Activated B cell treated with CpG ODN at 0.5 μM for 24 hours (primary cell): ENCODE measurements at places on chromosomes 1 and 21.

DNA sequence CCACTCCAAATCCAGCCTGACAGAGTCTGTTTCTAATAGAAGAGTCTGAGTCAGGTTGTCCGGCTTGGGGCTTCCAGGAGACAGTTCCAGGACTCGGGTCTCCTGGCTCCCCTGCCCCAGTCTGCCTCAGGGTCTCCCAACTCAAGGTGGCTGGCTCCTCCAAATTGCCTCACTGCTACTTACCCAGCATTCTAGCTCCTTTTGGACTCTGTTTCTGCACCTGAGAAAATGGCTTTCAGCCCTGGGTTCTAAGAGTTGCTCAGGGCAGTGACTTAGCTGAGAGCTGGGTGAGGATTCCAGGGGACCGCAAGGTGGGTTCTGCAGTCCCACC is 5.5 kb upstream of the IGFN1 start:
- no peak for DNase-seq

- no peak for DNase-seq
Observed at GRCh38 chr1:66349242-66349641, 184.7 kb upstream of the SGIP1 start.

GRCh38 chr1:207280706-207281105 is 40.8 kb upstream of the CD55 start:
- DNase-seq, result no peak

DNA sequence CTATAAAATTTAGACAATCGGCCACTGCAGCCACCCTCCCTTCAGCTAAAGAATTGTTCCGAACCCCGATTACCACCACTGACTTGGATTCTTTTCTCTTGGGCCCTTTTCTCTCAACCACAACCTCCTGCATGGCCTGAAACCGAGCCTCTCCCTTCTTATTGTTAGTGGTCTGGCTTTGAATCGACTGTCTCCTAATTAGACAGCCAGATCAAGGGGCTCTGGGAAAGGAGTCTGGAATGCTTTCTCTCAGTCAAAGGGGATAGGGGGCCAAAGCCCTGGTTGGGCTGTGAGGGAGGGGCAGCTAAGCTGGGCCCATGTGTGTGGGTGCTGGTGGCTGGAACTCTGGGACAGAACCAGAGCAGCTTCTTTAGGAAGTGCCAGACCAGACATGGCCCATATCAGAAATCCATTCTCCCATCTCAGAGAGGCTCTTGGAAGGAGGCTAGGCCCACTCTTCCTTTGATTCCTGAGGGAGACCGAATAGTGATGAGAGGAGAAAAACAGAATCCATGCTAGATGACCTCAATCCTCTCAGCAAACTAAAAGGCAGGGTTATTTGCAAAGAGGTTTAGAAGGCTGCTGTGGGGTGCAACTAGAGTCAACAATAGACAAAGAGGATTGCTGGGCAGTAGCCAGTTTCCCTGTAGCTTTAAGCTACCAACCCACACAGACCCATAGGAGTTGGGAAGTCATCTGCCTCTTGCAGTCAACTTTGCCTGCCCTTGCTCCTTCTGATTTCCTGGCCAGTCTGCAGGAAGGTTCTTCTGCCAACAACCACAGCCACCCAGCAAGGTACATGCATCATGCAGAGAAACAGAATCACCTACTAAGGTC is 117.6 kb downstream of the AK5 start:
- no peak for DNase-seq

DNA sequence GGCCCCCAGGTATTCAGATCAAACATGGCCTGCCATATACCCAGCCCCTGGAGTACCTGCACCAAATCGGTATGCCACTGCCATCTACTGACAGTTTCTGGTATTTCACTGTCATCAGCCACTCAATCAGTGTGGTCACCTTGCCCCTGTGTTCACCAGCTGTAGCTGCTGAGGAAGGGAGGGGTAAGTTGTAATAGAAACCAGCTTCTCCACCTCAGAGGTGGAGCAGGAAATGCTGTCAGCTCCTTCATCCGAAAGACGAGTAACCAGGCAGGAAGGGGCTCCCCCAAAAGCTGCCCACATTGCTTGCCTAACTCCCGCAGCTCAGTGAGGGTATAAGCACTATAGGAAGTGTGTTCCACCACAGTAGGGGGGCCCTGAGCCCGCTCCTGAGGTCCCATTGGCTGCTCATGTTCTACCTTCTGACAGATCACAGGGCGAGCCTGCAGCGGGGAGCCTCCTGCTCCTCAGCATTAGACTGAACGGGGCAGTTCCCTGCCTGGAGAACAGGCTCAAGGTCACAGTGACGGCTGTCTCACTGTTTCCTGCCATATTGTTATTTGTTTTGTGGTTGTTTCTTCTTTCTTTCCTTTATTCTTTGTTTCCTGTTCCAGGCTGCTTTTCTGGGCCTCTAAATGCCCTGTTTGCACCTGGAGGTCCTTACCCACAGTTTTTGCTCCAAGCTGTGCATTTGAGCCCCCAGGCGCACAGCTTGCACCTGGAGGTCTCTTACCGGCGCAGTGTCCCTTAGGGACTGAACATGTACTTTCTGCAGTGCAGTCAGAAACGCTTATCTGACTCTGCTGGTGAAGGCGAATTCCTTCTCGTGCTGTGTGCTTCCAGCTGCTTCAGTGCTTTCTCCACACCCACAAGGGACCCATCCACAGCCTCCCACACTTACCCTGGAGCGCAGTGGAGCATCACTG is 1638.3 kb downstream of the MRPL39 start:
- peak; percentile 51 for DNase-seq

DNA sequence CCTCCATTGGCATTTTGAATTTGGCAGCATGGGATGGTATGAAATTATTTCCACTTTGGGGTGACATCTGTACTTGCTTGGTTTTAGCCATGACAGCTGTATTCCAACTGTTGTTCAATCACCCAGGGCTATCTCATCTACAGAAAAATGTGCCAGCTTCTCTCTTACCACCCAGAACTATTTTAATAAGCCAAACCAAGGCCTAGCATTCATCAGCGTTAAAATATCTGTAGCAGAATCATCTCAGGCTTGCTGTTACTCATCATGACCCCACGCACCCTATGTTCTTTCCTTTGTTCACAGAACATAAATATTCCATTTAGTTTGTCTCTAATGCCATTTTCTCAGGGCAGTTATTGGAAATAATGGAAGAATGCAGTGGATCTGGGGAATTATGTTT is 49.8 kb downstream of the GIPC2 start:
- no peak for DNase-seq

GRCh38 chr1:2916706-2917105 is 104.6 kb upstream of the ACTRT2 start:
- no peak for DNase-seq

DNA sequence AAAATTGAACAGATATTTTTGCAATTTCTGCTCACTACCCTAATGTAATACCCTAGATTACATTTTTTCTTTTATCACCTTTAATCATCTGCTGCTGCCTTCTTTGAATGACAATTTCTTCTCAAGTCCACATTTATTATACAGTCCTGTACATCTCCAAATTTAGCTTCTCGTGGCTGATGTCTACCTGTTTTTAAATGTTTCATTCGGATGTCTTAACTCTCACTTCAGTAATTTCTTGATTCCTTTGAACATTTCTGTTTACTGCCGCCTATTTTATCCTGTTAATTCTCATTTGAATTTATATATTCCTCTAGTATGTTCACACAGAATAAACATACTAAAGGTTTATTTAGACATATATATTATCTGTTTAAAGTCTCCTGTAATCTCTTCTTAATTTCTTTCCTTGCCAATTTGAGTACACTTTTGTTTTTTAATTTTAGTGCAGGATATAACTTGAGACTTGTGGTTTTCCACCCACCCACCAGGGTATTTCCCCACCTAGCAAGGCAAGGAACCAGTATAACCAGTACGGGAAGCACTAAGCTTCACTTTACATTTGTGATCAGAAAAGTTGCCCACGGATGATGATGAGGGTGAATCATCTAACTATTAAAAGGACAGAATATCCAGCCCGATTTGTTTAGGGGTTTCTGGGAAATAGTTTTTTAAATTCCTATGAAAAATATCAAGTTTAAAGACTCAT is 12.7 kb downstream of the INSL5 start:
- DNase-seq, result no peak

DNA sequence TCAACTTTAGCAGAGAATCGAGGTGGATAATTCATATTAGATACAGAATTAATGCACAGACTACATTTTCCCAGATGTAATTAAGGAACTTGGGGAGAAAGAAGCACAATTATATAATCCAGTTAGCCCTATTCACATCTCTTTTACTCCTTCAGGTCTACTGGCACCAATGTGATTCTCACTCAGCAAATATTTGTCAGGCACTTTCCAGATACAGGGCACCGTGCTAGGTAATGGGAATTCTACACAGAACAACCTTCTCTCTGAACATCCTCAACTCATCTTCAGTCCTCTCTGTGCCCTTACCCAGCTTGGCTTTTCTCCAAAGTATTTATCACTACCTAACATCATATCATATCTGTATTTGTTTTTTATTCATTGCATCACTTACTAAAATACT is 15.6 kb upstream of the PROX1 start:
- DNase-seq, result no peak

DNA sequence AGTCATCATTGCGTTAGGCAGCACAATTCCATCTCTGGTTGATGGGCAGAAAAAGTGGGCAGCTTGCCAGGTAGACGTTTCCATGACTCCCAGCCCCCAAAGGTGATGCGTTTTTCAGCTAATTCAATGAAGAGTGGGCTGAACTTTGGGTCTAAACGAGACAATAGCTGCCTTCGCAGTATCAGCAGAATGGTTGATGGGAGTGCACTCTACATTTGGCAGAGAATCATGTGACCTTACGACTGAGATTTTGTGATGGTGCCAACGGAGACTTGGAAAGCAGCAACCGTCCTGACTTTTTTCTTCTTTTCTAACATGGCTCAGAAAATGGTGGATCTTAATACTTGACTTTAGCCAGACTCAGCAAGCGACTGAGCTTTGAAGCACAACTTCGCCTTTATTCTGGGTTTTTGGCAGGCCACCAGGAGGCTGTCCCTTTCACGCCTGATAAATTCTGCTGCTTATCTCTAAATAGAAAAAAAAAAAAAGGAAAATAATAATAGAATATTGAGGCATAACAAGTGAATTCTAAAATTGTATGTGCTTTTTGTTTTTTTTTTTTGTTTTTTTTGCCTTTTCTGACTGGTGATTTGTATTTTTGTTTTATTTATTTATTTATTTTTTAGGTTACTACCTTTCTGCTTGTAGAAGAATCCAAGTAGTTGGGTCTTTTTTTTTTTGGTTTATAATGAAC is 804.8 kb downstream of the USP25 start:
- no peak for DNase-seq

DNA sequence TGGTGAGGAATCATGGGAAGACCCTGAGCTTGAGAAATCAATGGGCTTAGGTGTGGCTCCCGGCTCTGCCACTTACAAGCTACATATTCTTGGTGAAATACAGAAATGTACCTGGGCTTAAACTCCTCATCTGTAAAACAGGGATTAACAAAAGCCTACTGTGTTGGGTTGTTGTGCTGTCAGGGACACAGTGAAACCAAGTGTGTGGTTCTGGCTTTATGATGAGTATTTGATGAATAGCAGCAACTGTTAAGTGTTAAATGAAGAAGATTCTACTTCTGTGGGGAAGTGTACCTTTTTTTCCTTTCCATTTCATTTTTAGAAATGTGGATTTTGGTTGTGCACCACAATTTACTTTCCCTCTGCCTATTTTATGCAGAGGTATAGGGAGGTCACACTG is 41.1 kb upstream of the DUSP10 start:
- no peak for DNase-seq

- DNase-seq, result no peak
Observed at GRCh38 chr1:110508028-110508940, 10.7 kb downstream of the KCNA10 start.

DNA sequence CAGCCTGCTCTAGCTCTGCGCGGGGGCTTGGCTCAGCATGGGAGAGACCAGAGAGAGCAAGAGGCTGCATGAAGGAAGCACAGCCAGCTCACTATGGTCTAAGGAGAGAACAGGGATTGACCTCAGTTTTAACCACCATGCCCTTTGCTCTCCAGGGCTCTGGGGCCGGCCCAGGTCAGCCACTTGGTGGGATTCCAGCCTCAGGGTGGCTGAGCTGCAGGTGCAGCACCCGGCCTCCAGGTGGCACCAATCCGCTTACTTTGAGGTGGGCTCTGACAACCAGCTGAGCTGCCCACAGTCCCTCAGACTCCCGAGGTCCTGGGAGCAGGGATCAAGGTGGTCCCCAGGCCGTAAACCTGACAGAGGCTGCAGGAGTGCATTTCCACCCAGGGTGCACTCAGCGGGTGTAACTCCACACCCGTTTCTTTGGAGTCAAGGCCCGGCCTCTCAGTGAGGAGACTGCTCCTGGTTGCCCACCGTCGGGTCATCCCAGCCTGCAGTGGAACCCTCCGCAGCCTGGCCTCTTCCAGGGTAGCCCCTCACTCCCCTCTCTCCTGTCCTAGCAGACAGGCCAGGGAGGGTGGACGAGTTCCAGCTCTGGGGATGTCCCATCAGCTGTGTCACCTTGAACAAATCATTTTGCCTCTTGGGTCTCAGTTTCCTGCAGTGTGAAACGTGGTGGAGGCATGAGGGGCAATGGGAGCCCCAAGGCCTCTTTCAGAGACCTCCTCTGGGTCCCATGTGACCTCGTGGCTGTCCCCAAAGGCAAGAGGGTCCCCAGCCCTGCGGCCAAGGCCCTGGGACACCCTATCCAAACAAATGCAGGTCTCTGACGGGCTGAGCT is 607 bp upstream of the LGR6 start:
- peak; percentile 57 for DNase-seq

- DNase-seq, result no peak
Observed at GRCh38 chr1:33997127-33998036, 133.5 kb downstream of the HMGB4 start.

DNA sequence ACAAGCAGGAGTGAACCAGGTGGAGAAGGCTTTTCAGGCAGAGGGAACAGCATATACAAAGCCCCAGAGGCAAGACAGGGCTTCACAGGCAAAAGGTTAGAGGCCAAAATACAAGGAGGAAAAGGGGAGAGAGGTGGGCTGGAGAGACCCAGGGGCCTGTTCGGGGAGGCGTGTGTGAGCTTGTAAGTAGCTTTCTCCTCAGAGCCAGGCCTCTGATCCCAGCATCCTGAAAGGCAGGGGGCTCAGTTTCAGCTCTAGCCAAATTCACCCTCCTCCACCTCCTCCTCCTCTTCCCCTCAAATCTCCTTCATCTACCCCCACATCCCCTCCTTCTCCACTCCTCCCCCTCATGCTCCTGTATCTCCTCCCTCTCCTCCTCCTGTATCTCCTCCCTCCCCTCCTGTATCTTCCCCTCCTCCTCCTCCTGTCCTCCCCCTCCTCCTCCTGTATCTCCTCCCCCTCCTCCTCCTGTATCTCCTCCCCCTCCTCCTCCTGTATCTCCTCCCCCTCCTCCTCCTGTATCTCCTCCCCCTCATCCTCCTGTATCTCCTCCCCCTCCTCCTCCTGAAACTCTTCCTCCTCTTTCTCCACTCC is 148.6 kb downstream of the ST6GALNAC5 start:
- no peak for DNase-seq

GRCh38 chr1:82143108-82143833 is 342.5 kb downstream of the ADGRL2 start:
- DNase-seq, result no peak

GRCh38 chr1:236394879-236395229 is 768 bp downstream of the EDARADD start:
- no peak for DNase-seq
